Esophagus mucosa (tissue), 1 donor: ENCODE measurements at places on chromosomes 1 and 21. TPM values are rescaled to one million over a fixed set of nuclear protein-coding genes. Genes with fewer than 3 reads are reported as not detected.
A peak's percentile ranks its signal among the peaks of the same experiment; 100 is the strongest.

DNA sequence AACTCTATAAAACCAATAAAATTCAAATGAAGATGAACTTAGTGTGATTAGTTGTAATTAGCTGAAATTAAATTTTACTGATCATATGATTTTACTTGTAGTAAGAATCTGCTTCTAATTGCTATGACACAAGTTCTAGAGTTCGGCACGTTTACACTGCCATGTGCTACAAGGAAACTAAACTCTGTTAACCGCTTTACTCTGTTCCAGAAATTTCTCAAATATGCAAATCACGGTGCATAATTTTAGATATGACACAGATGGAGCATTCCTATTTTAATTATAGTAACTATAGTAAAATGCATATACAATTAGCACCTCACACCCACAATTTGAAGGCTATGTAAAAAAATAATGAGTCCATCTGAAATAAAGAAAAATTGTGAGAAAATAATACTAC lies 14.8 kb downstream of the HEATR1 start:
- no peak for ATAC-seq

- ATAC-seq: no peak
Measured at GRCh38 chr1:27650539-27651175, 15.7 kb upstream of the FGR start.

DNA sequence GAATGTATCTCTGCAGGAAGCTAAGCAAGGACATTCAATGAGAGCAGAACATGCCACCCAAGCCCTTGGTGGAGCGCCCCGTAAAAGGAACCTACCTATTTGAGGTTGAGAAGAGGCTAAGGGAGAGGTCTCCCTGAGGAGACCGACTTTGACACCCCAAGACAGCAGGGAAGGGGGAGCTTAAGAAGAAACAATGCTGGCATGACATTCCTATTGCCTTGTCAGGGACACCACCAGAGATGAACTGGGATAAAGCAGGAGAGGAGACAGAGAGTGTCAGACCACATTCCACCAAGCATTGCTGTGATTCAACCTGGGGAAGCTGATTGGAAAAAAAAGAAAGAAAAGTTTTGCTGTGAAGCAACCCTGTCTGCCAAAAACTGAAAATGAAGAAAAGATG lies 13.3 kb upstream of the S100A2 start:
- ATAC-seq: no peak

GRCh38 chr1:173117761-173118160 lies 67.0 kb upstream of the TNFSF18 start:
- no peak for ATAC-seq

DNA sequence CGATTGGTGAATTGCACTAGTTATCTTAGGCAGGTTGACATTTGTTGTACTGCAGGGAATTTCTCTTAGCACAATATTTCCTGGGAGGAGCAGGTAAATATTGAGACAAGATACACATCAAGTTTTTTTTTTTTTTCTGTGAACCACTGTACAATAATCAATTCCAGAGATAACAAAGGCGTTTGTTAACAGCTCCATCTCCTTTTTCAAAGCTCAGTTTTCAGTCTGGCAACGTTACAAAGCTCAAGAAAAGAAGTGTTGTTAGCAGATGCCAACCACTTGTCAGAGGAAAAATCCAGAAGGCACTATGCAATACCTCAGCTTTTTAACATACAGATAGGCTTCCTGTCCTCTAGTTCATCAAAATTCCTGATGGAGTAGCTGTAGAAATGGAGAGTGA lies 40.9 kb upstream of the DAB1 start:
- no peak for ATAC-seq

DNA sequence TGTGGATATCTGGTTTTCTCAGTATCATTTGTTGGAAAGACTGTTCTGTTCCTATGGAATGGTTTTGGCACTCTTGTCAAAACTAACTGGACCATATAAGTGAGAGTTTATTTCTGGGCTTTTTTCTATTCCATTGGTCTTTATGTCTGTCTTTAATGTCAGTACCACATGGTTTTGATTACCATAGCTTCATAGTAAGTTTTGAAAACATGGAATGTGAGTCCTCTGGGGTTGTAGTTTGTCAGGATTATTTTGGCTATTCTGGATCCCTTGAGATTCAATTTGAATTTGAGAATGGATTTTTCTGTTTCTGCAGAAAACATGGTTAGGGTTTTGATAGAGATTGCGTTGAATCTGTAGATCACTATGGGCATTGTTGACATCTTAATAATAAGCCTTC lies 107.9 kb downstream of the ZFYVE9 start:
- no peak for ATAC-seq

DNA sequence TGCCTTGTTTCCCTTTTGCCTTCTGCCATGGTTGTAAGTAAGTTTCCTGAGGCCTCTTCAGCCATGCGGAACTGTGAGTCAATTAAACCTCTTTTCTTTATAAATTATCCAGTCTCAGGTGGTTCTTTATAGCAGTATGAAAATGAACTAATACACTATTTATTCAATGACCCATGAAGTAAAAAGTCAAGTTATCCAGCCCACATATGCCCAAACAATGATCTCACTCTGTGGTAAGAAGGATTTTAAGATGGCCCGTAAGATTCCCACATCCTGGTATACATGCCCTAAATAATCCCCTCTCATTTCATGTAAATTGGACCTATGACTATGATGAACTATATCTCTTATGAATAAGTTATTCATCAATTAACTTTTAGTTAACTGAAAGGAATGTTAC lies 1008.3 kb upstream of the B3GALT2 start:
- ATAC-seq: no peak

DNA sequence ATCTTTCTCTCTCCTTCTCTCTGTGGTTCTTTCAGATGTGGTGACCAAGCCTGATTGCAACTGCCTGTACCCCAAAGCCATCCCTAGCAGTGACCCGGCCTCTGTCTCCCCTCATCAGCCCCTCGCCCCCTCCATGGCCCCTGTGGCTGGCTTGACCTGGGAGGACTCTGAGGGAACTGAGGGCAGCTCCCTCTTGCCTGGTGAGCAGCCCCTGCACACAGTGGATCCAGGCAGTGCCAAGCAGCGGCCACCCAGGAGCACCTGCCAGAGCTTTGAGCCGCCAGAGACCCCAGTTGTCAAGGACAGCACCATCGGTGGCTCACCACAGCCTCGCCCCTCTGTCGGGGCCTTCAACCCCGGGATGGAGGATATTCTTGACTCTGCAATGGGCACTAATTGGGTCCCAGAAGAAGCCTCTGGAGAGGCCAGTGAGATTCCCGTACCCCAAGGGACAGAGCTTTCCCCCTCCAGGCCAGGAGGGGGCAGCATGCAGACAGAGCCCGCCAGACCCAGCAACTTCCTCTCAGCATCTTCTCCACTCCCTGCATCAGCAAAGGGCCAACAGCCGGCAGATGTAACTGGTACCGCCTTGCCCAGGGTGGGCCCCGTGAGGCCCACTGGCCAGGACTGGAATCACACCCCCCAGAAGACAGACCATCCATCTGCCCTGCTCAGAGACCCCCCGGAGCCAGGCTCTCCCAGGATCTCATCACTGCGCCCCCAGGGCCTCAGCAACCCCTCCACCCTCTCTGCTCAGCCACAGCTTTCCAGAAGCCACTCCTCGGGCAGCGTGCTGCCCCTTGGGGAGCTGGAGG lies 12.7 kb downstream of the CSF1 start:
- ATAC-seq: no peak

DNA sequence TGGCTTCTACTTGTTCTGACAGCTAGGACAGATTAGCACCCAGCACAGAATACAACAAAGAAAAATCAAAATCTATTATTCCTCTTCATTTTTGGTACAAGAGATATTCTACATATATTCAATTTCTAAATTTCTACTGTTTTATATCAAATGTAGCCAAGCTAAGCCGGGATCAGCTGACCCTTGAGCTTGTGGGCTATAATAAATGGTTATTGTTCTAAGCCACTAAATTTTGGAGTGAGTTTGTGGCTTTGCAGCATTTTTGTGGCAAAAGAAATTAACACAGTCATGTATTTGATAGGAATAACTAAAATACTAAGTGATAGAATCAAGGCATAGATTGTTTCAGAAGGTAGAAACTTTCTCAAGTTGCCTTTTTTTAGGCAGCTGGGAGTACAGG lies 50.7 kb downstream of the APP start:
- no peak for ATAC-seq

DNA sequence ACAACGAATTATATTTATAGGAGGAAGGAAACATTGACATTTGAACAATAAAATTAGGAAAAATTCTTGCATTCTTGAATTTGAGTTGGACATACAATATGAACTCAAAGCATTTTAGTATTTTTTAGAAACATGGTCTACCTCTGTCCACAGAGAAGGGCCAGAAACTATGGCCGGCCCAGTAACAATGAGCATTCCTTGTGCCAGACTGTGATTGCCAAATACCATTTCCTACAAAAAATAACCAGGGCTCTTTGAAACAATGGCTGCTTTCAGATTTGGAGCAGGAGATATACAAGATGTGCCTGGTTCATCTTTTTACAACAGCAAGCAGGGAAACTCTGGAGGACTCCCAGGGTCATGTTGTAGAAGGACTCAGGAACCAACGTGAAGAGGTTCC lies 38.4 kb downstream of the NOS1AP start:
- ATAC-seq: no peak

- ATAC-seq: no peak
Measured at GRCh38 chr1:98176936-98177335, 256.1 kb upstream of the DPYD start.

DNA sequence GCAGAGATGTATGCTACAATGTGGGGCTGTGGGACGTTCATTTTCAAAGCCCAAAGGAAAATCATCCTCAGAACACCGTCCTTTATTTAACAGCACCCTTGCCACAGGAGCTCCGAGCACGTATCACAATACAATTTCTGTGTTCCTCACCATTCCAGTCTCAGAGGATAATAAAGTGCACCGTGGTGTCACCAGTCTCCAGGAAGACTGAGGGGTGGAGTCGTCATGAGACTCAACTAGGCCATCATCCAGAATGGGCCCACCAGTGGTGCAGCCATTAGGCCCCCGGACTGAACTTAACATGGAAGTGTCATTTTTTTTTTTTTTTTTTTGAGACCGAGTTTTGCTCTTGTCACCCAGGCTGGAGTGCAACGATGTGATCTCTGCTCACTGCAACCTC lies 17.2 kb downstream of the SEC16B start:
- no peak for ATAC-seq

- peak; percentile 53 for ATAC-seq
Measured at GRCh38 chr21:17461582-17461981, 51.3 kb upstream of the CXADR start.

Gene PEF1
- total RNA-seq: 44.0 TPM

Gene RAP1GAP
- total RNA-seq: 3.0 TPM

Gene LYPLA2
- 48.9 TPM for total RNA-seq

Gene ADAMTSL4
- 42.9 TPM for total RNA-seq
